ELF-1 (cell line): ENCODE measurements at places on chromosomes 13 and 19.

GRCh38 chr19:18306209-18306887 is 16.5 kb downstream of the LSM4 start:
- no peak for DNase-seq

- no peak for DNase-seq
These were observed 1784.8 kb downstream of the PCDH9 start for GRCh38 chr13:65445340-65445739.

- DNase-seq, result no peak
These were observed 13.4 kb upstream of the CASP14 start for GRCh38 chr19:15035795-15036311.

GRCh38 chr19:35414442-35414841 is 33.6 kb upstream of the FFAR2 start:
- no peak for DNase-seq

DNA sequence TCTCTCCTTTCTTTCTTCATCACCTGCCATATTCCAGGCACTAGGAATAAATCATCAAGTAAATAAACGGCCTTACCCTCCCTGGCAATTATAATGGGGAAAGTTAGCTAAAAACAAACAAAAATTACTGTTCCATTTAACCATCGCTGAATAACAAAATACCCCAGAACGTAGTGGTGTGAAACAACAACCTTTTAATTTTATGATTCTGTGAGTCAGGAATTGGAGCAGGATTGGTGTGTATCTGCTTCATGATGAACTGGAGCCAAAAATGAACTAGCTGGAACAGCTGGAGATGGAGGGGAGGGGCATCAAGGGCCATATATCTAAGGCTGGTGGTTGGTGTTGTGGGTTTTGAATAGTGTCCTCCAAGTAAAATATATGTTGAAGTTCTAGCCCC is 3.7 kb upstream of the CADM4 start:
- DNase-seq, result no peak
